ENCODE measurements at places on chromosomes 7 and 10.

DNA sequence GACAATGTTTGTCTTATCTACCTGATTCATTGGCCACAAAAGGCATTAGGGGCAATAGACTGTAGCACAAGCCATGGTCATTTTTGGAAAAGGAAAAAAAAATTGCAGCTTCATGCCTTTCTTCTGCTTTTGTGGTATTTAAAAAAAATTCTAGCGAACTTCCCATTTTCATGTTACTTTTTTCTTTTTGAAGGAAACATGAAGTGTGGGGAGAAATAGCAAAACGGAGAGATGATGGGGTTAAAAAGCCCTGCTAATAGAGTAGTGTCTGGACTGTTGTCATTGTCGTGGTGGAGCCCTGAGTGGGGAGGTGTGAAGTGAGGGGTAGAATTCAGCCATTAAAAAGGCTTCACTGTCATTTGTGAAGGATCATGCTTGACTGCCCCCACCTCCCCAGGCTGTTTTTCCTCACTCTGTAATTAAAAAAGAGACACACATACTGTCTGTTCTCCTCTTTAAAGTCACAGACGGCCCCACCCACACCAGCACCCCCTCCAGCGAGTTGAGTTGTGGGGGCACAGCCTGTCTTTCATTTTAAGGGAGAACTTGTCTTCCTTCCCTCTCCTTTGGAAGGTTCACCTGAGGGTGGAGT lies 272.4 kb downstream of the CREB5 start:
- DNase-seq = no peak

DNA sequence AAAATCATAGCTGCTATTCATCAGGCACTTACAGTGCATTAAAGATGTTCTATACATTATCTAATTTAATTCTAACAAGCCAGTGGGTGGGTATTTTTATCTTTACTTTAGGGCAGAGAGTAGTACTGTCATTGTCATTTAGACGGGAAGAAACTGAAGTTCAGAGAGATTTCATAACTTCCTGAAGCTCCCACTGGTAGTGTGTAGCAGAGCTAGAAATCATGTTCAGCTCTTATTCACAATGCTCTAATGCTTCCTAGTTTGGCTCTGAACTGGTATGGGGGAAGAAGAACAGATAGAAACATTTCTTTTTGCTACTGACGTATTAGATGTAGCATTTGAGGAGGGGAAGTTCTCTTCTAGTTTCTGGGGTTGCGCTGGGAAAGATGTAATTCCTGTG lies 116.7 kb downstream of the CYP26A1 start:
- no peak for DNase-seq

DNA sequence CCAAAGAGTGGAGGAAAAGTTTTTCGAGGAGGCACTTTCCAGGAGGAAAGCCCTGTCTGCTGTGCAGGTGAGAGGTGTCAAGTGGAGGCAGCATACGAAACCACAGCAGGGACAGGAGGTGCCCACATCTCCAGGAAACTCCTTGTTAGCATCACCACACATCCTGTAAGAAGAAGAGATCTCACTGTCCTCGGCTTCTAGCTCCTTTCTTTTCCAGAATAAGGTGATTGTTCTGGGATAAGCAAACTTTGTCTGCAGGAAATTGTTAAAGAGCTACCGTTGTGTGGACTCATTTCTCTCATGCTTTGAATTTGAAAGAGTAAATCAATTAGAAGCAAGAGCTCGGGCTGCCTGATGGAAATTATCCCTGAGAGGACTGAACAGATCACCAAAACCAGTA lies 269.4 kb downstream of the CXCL12 start:
- no peak for DNase-seq

GRCh38 chr10:36017137-36017536 lies 375.0 kb upstream of the FZD8 start:
- no peak for DNase-seq

DNA sequence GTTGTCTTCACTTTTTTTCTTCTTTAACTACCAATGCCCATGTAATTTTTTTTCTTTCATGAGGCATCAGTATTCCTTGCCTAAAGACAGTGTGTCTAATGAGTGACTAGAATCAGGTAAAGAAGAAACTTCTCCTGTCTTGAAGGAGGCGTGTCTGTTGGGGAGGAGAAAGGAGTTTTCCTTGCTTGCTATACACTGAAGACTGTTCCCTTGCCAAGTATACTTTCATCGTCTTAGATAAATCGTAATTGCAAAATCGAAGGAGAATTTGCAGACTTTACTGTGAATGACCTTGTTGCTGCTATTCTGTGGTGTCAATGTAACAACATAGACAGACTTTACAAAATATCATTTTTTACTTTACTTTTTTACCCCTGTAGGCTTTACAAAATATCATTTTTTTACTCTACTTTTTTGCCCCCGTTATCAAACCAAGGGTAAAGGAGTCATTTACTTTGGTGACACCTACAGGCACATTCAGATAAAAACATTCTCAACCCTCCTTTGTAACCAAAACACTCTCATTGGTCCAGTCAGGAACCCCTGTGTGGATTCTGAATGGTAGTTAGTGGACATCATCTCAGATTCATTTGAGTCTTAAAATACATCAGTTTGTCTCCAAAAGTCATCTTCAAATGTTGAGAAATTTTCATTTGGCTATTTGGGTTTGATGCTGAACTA lies 232.4 kb downstream of the AHR start:
- peak; percentile 20 for DNase-seq

DNA sequence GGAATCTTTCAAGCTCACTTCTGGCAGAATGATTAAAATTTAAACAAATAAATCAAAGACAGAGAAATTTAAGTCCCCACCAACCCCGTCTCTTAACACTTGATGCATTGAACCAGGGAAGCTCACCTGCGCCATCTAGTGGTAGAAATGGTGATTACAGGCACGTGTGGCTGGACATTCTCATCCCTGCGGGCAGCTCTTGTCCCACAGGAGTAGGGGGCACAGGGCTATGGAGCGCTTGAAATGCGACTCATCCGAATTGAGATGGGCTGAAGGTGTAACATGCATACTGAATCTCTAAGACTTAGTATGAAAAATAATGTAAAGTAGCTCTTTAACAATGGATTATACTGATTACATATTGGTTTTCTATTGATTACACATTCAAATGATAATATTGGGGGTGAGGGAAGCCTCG lies 24.8 kb upstream of the SLIT1 start:
- peak; percentile 76 for DNase-seq

GRCh38 chr7:42006801-42007513 lies 230.1 kb downstream of the GLI3 start:
- no peak for DNase-seq

- DNase-seq = no peak
Measured at GRCh38 chr7:70940597-70940996, 191.3 kb upstream of the GALNT17 start.

GRCh38 chr10:96034625-96035024 lies 8.8 kb upstream of the CCNJ start:
- DNase-seq = no peak

- no peak for DNase-seq
Measured at GRCh38 chr7:55509322-55509721, 63.0 kb downstream of the VOPP1 start.

GRCh38 chr7:155585951-155586350 lies 39.6 kb upstream of the CNPY1 start:
- no peak for DNase-seq

- no peak for DNase-seq
Measured at GRCh38 chr10:15624401-15625196, 95.1 kb downstream of the ITGA8 start.

GRCh38 chr10:94213001-94213530 lies 149.7 kb downstream of the NOC3L start:
- no peak for DNase-seq

GRCh38 chr7:139737221-139738100 lies 40.3 kb downstream of the HIPK2 start:
- peak; percentile 34 for DNase-seq

DNA sequence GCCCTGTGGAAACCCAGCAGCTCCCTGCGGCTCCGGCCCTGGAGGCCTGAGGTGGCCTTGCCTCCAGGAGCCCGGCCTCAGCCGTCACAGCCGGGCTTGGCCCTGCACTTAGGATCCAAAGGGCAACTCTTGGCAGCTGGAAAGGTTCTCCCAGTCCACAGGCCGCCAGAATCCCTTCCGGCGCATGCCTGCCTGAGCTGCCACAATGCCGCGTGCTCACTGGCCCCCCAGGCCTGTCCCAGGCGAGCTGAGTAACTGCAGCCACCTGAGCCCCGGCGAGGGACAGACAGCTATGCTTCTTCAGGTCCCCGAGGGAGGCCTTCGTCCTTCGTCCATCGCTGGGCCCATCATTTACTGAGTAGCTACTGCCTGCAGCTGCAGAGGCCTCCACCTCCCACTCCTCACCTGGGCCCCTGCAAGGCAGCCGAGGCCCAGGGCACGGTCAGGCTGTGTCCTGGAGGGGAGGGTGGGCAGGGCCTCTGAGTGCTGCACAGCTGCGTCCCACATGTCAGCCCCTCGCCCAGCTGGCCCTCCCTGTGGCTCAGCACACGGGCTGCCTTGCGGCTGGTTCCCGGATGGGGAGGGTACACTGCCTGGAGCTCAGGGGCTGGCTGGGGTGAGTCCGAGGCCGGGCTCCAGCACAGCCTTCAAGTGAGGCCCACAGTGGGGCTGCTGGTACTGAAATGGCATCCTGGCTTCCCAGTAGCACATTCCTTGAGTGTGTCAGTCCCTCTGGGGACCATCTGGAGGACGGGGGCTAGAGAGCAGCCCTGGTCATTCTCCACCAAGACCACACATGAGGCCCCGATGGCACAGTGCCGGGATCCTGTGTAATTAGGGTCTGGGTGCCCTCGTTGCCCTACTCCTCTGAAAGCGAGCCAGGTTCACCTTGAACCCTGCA lies 172.5 kb downstream of the ELFN1 start:
- no peak for DNase-seq

GRCh38 chr10:119051775-119052174 lies 22.3 kb downstream of the NANOS1 start:
- DNase-seq = no peak

- DNase-seq = no peak
Measured at GRCh38 chr10:104033401-104033930, 52.2 kb downstream of the COL17A1 start.

GRCh38 chr7:112255388-112255720 lies 48.9 kb downstream of the ZNF277 start:
- DNase-seq = no peak

GRCh38 chr10:57320416-57320815 lies 947.3 kb downstream of the IPMK start:
- no peak for DNase-seq

- DNase-seq = no peak
Measured at GRCh38 chr7:115153176-115153575, 231.3 kb downstream of the MDFIC start.

DNA sequence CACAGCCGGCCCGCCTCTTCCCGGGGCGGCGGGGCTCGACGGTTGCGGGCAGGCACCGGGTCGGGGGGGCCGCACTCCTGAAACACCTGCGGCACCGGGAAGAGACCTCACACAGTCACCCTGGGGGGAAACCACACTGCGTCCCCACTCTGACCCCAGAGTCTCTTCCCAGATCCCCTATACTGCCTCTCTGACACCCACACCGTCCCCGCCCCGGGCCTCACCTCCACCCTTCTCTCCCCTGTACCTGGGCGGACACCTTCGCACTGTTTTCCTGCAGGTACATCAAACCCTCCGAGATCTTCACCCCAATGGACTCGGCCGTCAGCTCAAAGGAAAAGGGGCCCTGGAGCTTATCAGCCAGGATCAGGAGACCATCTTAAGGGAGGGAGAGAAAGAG lies 3.4 kb upstream of the GAL3ST4 start:
- DNase-seq = no peak

- peak; percentile 3 for DNase-seq
Measured at GRCh38 chr7:94003446-94004023, 620 bp downstream of the BET1 start.

- DNase-seq = no peak
Measured at GRCh38 chr10:61633665-61634064, 29.1 kb upstream of the CABCOCO1 start.

GRCh38 chr7:101068401-101068800 lies 16.9 kb upstream of the TRIM56 start:
- no peak for DNase-seq

DNA sequence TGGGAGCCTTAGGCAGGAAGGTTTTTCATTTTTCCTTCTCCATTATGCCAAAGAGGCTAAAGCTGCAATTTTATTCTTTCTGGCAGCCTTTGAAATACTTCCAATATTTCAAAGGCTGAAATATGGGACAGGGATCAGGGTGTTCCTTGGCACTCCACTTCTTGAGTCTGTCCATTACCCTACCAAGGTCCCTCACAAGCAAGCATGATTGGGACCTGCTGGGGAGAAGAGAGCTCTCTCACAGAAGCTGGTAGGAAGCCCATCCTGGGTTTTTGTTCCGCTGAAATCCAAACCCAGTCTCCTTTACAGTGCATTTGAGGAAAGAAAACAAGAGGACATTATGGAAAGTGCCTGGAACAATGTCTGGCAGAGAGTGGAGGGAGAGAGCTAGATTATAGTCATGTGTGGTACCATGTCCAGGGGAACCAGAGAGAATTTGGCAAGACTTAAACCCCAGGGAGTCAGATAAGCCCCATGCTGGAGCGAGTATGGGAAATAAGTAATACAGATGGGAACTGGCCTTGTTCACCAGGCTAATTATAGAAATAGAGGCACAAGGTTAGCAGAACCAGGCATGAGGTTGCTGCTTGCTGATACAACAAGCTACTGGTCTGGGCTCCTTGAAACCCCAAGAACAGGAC lies 104.7 kb downstream of the LSM5 start:
- no peak for DNase-seq

GRCh38 chr7:144738708-144739314 lies 97.0 kb downstream of the TPK1 start:
- DNase-seq = peak; percentile 39

DNA sequence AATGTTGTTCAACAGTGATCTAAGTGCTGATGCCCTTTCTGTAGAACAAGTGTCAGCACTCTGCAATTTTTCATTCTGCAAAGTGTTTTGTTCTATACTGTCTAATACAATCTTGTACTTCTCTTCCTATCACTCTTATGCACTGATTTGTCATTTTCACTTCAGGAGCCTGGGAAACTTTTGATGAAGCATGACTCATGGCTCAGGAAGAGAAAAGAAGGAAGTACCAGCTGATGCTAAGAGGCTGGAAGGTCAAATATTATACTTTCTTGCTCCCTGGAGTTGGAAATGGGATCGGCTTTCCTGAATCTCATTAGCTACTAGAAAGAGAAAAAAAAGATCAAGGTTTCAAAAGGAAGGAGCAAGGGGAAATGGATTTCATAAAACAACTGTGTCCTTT lies 45.8 kb downstream of the DGKI start:
- DNase-seq = no peak

GRCh38 chr7:157267516-157267915 lies 69.3 kb upstream of the DNAJB6 start:
- no peak for DNase-seq

All from activated CD4-positive, alpha-beta T cell treated with anti-CD3 and anti-CD28 coated beads, Interleukin-2, amount 50 U/mL, for 16 hours (primary cell).